Activated T-cell treated with anti-CD3 and anti-CD28 coated beads, Interleukin-2, amount 50 U/mL, for 72 hours (primary cell): ENCODE measurements at places on chromosomes 7 and 10. TPM values are rescaled to one million over a fixed set of nuclear protein-coding genes. Genes with fewer than 3 reads are reported as not detected.

PCBD1 gene
- 40.3 TPM for total RNA-seq

SEC31B gene
- total RNA-seq, result 76.5 TPM

FAM237B gene
- total RNA-seq, result not detected

TFEC gene
- total RNA-seq, result 0.44 TPM

CCDC172 gene
- total RNA-seq, result not detected

SLC18A3 gene
- total RNA-seq, result not detected

IKZF1 gene
- total RNA-seq, result 504 TPM

NRCAM gene
- total RNA-seq, result 4.1 TPM

SOSTDC1 gene
- total RNA-seq, result not detected

APBB1IP gene
- 44.1 TPM for total RNA-seq

CRYGN gene
- 0.35 TPM for total RNA-seq

CALHM3 gene
- not detected for total RNA-seq

NDUFB8 gene
- 327 TPM for total RNA-seq
